Stimulated activated CD4-positive, alpha-beta T cell treated with anti-CD3 and anti-CD28 coated beads, Interleukin-1b, Interleukin-23, amount 100 ng/mL, for 48 hours (primary cell): ENCODE measurements at places on chromosomes 2 and 18.

- DNase-seq = no peak
These were observed 95.1 kb downstream of the ACOXL start for GRCh38 chr2:110827511-110827910.

DNA sequence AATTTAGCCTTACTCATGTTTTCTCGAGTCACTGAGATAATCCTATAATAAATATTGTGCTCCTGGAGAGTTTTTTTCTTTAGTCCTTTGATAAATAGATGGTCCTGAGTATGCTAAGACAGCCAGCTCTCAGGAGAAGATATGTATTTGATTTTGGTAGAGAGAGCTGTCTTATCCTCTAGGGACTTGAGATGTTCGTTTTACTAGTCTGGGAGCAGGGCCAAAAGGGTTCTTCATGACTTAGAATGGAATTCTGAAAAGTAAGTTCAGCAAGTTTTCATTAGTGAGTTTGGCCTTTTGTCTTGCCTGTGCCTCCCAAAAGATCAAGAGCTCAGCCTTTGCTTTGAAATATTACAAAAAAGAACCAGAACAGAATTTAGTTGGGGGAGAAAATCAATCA is 246.7 kb downstream of the BABAM2 start:
- DNase-seq = no peak

GRCh38 chr18:62610701-62611411 is 88.0 kb downstream of the ZCCHC2 start:
- DNase-seq = no peak

DNA sequence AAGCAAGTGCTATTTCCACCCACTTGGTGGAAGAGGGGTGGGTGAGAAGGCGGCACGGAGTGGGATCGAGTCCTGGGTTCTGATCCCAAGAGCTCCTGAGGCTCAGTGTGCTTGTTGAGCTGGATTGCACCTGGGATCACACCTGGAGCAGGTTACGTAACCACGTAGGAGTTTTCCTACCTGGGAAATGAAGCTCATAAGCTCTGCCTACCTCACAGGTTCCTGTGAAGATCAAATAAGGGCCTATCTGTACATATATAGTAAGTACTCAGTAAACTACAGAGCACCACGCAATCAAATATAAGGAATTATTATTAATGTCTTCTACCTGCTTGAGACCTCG is 11.0 kb downstream of the NPC1 start:
- DNase-seq = no peak

- DNase-seq = no peak
These were observed 907.1 kb downstream of the ERBB4 start for GRCh38 chr2:211631503-211631902.

- no peak for DNase-seq
These were observed 101.8 kb upstream of the NPAS2 start for GRCh38 chr2:100718065-100718629.

DNA sequence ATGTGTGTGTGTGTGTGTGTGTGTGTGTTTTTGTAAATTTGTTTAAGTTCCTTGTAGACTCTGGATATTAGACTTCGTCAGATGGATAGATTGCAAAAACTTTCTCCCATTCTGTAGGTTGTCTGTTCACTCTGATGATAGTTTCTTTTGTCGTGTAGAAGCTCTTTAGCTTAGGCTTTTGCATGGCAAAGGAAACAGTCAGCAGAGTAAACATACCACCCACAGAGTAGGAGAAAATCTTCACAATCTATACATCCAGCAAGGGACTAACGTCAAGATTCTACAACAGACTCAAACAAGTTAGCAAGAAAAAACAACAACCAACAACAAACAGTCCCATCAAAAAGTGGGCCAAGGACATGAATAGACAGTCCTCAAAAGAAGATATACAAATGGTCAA is 336.7 kb upstream of the ATP5MC3 start:
- DNase-seq = no peak

- no peak for DNase-seq
These were observed 906.7 kb downstream of the NRXN1 start for GRCh38 chr2:50125246-50125645.

GRCh38 chr2:58204195-58204959 is 36.7 kb downstream of the FANCL start:
- no peak for DNase-seq

- peak; percentile 28 for DNase-seq
These were observed 28.6 kb upstream of the NEMP2 start for GRCh38 chr2:190563109-190563508.

- peak; percentile 98 for DNase-seq
These were observed at the start of gene XRCC5 for GRCh38 chr2:216108967-216109921. Gene XRCC5, plus strand, starts transcription at chr2:216109348. Its CDS starts 89 bp downstream, at chr2:216109437.

- DNase-seq = no peak
These were observed 197.3 kb downstream of the CELF4 start for GRCh38 chr18:37368110-37368954.

GRCh38 chr2:88099798-88100488 is 27.9 kb downstream of the FABP1 start:
- no peak for DNase-seq

GRCh38 chr2:108243566-108243965 is 3.8 kb downstream of the SULT1C3 start:
- no peak for DNase-seq

GRCh38 chr2:237613679-237614078 is 13.7 kb upstream of the LRRFIP1 start:
- no peak for DNase-seq

DNA sequence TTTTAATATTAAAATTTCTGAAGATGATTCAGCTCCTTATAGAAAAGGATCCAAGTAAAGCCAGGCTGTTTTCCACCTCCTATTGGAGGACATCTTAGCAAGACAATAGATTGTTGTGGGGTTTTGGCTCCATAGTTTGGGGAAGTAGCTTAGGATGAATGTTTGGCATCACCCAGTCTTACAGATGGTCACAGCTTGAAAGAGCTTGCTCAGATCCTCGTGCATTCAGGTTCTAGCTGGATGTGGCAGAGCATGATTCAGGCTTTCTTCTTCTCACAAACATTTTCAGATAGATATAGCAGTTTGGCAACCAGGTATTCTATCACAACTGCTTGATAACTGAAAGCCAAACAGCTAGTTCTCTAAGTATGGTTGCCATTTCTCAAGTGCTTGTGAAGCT is 23.6 kb upstream of the PDCL3 start:
- DNase-seq = no peak

DNA sequence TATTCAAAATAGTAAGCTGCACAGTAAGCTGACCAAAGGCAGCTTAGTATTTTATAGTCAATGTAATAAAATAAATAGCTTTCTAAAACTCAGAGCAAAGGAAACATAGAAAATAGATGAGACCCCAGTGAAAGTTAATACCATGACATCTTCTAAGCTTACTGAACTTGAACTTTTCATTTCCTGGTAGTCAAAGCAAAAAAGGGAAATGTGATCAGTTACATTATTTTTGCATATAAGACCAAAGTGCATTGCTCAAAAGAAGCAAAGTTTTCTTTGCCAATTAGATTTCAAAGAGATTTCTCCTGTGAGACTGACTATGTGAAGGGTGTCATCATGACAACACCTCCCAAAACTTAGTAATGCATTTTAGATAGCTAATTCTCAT is 70.2 kb downstream of the MYO1B start:
- DNase-seq = no peak

DNA sequence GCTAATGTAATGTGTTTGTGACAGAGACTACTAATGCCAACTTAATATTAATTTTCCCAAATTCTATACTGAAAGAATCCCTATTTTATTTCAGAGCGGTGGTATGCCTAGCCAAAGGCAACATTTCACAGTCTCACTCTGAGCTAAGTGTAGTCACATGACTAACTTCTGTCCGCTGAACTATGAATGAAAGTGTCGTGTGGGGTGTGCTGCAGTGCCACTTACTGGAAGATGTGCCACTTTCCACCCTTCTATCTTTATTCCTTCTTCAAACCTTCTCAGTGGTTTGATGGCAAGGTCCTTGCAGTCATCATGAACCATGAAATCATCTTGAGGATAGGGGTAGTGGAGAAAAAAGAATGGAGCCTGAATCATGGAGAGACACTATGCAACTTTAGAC is 47.3 kb upstream of the C1D start:
- DNase-seq = no peak

DNA sequence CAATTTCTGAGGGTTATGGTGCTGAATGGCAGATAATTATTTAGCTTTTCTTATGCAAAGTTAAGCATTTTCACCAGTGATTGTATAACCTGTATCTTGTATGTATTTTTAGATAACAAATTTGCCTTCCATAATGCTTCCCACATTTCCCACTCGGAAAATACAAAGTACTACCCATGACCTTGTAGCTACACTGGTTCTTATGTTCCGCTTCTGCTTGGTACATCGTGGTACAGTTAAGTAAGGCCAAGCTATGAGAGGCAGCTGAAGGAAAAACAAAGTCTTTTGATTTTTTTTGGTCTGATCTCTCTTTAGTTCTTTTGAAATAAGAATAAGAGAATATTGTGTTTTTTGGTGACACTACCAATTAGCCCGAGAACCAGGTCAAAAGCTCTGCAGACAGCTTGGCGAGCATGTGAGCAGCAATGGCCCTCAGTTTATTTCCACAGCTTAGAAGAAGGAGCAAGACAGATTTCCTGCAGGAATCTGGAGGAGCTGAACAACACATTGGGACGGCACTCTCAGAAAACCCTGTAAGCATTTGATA is 26.8 kb downstream of the SH3YL1 start:
- DNase-seq = no peak

- DNase-seq = no peak
These were observed 217.7 kb downstream of the AGAP1 start for GRCh38 chr2:235711527-235711926.

GRCh38 chr2:231315896-231316295 is 79.6 kb upstream of the B3GNT7 start:
- no peak for DNase-seq

- DNase-seq = no peak
These were observed 59.6 kb downstream of the IKZF2 start for GRCh38 chr2:213091765-213092164.

DNA sequence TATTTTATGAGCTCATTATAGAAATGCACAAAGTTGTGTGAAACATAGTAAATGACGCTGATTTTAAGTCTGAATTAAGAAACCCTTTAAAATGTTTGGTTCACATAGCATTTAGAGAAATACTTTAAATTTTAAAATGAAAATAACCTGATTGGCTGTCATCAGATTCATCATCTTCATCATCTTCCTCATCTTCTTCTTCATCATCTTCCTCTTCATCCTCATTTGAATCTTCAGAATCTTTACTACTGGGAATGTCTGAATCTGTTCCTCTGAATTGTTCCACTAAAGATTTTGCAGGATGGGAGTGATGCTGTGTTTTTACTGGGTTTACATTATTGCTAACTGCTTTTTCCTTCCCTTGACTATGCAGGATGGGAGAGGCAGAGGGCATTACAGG is 146.1 kb upstream of the WDSUB1 start:
- no peak for DNase-seq

DNA sequence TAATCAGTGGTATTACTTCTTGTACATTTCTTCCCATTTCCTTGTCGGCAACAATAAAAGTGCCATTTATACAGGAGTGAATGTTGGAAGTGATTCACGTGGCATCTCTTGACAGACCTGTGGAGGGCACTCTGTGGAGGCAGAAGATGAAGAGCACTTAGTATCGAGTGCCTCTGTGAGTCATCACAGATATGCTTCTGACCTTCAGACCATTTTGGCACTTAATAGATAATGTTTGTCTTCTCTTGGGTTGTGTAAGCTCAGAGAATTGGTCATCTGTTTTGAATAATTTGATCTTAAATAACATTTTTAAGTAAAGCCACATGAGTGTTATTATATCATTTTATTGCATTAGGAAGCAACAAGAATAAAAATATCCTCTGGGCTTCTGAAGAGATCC is 305.5 kb downstream of the PTPRM start:
- no peak for DNase-seq

GRCh38 chr2:165871025-165871424 is 77.0 kb upstream of the GALNT3 start:
- no peak for DNase-seq

DNA sequence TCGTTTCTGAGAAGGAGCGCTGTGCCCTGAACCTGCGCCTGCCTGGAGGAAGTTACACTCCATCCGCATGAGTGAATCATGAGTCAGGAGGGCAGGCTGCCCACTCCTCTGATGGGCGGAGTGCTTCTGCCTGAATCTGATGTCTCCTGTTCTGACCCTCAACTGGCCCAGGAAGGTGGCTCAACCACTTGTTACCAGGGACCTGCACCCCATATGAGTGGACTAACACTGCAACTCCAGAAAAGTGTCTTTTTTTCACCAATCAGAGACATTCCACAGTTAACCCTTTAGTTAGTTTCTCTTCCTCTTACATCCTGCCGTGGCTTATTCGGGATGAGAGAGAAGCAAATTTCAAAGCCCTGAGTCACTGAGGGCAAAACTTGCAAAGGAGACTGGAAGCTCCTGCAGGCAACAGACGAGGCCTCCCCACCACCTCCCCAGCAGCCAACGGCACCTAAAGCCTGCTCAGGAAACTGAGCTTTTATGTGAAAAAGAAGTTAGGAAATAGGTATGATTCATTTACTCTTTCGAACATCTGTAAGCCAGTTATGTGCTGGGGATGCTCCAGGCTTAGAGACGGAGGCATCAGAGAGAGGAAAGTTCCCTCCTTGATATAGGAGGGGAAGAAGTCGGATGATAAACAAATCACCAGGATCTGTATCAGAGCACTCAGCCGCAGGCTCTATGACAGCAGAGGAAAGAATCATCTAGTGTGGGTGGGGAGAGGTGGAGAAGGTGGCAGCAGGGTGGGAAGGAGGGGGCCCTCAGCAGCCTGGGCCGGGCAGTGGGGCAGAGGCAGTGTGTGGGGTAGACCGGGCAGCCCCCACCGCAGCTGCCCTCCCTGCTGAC is 30.9 kb downstream of the MBP start:
- DNase-seq = peak; percentile 72

GRCh38 chr2:109128048-109128615 is 873 bp upstream of the SH3RF3 start:
- DNase-seq = peak; percentile 66
